ENCODE measurements at places on chromosomes 16 and 17.

DNA sequence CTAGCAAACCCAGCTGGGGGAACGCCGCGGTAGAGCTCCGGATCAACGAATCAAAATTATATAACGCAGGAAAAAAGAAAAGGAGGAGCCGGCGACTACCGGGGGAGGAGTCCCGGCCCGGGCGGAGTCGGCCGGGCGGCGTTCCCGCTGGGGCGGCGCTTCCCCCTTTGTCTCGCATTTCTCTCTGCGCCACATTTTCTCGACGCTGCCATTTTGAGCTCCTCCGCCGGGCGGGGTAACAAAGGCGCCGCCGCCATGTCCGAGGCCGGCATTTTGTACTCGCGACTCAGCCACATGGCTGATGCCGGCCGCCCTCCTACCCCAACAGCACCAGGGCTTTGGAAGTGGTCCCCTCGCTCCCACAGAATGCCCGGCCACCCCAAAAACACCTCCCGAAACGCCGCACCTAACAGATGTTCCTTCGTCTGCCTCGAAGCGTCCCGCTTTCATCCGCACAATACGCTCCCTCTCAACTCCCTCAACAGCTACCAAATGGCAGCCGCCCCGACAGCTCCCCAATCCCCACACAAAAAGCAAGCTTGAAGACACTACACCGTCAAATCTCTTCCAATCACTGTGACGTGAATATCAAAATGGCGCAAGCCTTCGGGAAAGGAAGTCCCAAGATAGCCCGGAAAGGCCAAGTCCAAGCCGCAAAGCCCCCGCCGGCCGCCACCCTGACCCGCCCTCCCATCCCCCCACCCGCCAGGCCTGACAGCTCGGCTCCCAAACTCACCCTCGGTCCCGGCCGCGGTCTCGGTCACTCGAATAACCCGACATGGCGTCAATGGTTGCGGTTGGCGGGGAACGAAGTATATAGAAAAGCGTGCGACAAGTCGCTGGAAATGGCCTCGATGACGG is 519 bp downstream of the DDX5 start:
- peak; percentile 96 for DNase-seq
- peak overlapping the region; percentile 95 for H3K4me3 ChIP-seq
- peak overlapping the region; percentile 99 for H3K27ac ChIP-seq

GRCh38 chr17:79752175-79752574 is 21.4 kb downstream of the ENPP7 start:
- peaks cover 34% of the 10 kb centered on the region for H3K27me3 ChIP-seq
- no peaks in the 10 kb centered on the region for H3K36me3 ChIP-seq
- H3K4me1 ChIP-seq: no peaks in the 10 kb centered on the region

DNA sequence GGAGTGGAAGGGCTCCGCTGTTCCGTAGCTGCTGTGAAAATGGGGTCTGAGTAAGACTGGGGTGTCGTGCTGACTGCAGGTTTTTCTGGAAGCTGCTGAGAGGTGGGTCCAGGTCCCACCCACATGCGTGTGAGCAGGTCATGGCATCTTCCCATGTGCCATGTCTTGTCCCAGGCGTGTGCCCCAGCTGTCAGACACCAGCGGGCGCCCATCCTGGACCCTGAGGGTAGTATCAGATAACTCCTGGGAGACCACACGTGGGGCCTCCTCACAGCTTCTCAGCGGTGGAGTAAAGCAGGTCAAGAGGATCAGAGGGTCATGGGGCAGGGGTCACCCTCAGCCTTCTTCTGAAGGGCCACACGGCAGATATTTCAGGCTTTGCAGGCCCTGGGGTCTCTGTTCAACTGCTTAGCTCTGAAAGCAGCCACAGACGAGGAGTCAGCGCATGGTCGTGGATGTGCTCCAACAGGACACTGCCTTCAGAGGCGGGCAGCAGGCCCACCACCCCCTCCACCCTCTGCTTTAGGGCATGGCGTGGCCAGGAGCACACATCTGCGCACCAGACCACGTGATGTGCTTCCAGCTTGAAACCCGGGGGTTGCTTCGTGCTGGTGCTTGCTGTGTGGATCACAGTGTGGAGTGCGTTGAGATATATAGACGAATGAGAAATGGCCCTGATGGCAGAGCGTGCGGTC is 68.7 kb downstream of the BANP start:
- no peaks in the 10 kb centered on the region for H3K27me3 ChIP-seq
- peaks cover 8% of the 10 kb centered on the region for H3K4me1 ChIP-seq
- H3K36me3 ChIP-seq: peaks cover 60% of the 10 kb centered on the region
- no peak overlapping the region for H3K4me3 ChIP-seq
- H3K27ac ChIP-seq: no peak overlapping the region

- no peak for DNase-seq
- no peak overlapping the region for H3K27ac ChIP-seq
- no peaks in the 10 kb centered on the region for H3K27me3 ChIP-seq
- no peaks in the 10 kb centered on the region for H3K36me3 ChIP-seq
- H3K4me3 ChIP-seq: no peak overlapping the region
Measured at GRCh38 chr16:67407788-67408452, 8.4 kb downstream of the ZDHHC1 start.

- DNase-seq: no peak
- H3K4me1 ChIP-seq: peaks cover 3% of the 10 kb centered on the region
- no peak overlapping the region for H3K4me3 ChIP-seq
- H3K27ac ChIP-seq: no peak overlapping the region
Measured at GRCh38 chr16:10896723-10897122, 19.7 kb downstream of the CIITA start.

GRCh38 chr16:6993544-6993943 is 339.1 kb upstream of the RBFOX1 start:
- no peak for DNase-seq
- H3K27me3 ChIP-seq: no peaks in the 10 kb centered on the region
- no peaks in the 10 kb centered on the region for H3K4me1 ChIP-seq
- H3K4me3 ChIP-seq: no peak overlapping the region
- H3K36me3 ChIP-seq: no peaks in the 10 kb centered on the region

GRCh38 chr17:77071925-77072490 is 68.8 kb upstream of the SEC14L1 start:
- DNase-seq: no peak
- no peaks in the 10 kb centered on the region for H3K36me3 ChIP-seq
- no peaks in the 10 kb centered on the region for H3K4me1 ChIP-seq
- H3K27me3 ChIP-seq: peaks cover 67% of the 10 kb centered on the region
- H3K4me3 ChIP-seq: no peak overlapping the region
- no peak overlapping the region for H3K27ac ChIP-seq

GRCh38 chr17:63641692-63642448 is 19.7 kb downstream of the MAP3K3 start:
- H3K27me3 ChIP-seq: no peaks in the 10 kb centered on the region
- H3K27ac ChIP-seq: no peak overlapping the region
- no peaks in the 10 kb centered on the region for H3K36me3 ChIP-seq
- H3K4me1 ChIP-seq: peaks cover 3% of the 10 kb centered on the region
- DNase-seq: peak; percentile 13

- no peaks in the 10 kb centered on the region for H3K4me1 ChIP-seq
- no peak overlapping the region for H3K4me3 ChIP-seq
- no peak for DNase-seq
- H3K27me3 ChIP-seq: no peaks in the 10 kb centered on the region
- no peaks in the 10 kb centered on the region for H3K36me3 ChIP-seq
Measured at GRCh38 chr16:19505600-19506303, 16.1 kb downstream of the GDE1 start.

GRCh38 chr17:38741921-38742410 is 6.2 kb downstream of the PCGF2 start:
- H3K4me1 ChIP-seq: peaks cover 54% of the 10 kb centered on the region
- no peaks in the 10 kb centered on the region for H3K27me3 ChIP-seq

GRCh38 chr16:68385371-68385770 is 62.9 kb downstream of the SMPD3 start:
- no peaks in the 10 kb centered on the region for H3K36me3 ChIP-seq
- no peaks in the 10 kb centered on the region for H3K27me3 ChIP-seq
- H3K27ac ChIP-seq: no peak overlapping the region
- DNase-seq: no peak
- H3K4me3 ChIP-seq: no peak overlapping the region

DNA sequence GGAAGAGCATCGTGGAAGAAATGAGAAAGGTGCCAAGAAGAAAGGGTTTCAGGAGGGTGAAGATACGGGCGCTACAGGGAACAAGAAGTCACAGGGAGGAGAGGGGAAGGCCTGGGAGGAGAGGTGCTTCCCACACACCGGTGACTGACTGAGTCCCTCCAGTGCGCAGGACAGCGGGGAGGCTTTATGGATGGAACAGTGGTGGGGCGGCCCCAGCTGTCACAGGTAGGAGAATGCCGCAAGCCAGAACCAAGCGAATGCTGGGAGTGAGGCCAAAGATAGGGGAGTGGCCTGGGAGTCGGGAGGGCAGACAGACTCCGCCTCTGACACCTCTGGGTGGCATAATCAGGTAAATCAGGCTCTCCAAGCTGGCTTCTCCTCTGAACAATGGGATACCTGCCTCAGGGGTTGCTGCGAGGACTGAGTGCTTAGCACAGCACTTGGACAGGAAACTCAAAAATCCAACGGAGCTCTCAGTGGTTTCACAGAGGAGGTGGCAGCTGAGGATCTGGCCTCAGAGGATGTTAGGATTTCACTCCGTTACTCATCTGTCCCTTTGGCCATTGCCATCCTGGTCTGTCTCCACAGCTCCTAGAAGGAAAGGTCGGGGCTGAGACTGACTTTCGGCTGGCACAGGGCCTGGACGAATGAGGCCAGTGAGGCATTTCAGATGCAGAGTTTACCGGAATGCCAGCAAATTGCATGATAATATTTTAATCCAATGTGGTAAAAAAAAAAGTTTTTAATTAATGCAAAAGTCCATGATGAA is 717 bp upstream of the CNP start:
- H3K27me3 ChIP-seq: no peaks in the 10 kb centered on the region
- H3K4me1 ChIP-seq: peaks cover 48% of the 10 kb centered on the region
- peak overlapping the region; percentile 63 for H3K4me3 ChIP-seq

DNA sequence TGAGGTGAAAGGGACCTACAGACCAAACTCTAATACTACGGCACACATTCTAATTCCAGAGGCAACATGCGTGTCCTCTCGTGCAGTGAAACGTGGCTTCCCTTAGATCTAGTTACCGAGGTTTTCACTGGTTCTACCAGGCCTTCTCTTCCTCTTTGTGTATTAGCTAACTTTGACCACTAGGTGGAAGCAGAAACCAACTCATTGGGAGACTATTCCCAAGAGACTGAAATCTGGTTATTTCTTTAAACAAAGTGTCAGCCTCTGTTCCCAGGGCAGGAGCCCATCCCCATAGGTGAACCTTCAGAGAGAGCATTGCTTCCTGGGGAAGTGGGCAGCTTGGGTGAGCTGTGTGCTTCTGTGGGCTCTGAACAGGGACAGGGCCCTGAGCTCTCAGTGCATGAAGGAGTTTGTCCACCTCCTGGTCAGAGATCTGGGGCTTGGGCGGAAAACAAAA is 19.7 kb upstream of the RCVRN start:
- peak; percentile 65 for DNase-seq
- H3K27ac ChIP-seq: no peak overlapping the region
- no peak overlapping the region for H3K4me3 ChIP-seq

DNA sequence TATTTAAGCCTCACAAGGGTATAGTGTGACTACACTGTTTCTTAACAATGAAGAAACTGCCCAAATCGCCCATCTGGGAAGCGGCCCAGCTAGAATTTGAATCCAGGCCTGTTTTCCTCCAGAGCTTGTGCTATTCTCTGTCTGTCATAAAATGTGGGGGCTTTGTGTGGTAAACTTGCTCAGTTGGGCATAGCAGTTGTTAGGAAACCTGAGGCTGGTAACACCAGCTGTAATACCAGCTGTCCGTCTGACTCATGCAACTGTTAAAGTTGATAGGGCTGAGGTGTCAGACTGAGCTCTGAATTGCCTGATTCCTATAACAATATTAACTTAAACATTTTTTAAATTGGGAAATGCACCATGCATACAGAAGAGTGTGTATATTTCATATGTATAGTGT is 9.3 kb downstream of the NOD2 start:
- peaks cover 45% of the 10 kb centered on the region for H3K4me1 ChIP-seq
- H3K27ac ChIP-seq: no peak overlapping the region
- no peak for DNase-seq
- no peak overlapping the region for H3K4me3 ChIP-seq
- no peaks in the 10 kb centered on the region for H3K36me3 ChIP-seq

- H3K4me3 ChIP-seq: peak overlapping the region; percentile 95
- no peaks in the 10 kb centered on the region for H3K27me3 ChIP-seq
- no peak for DNase-seq
- H3K27ac ChIP-seq: peak overlapping the region; percentile 97
- no peaks in the 10 kb centered on the region for H3K36me3 ChIP-seq
- H3K4me1 ChIP-seq: peaks cover 45% of the 10 kb centered on the region
Measured at GRCh38 chr16:68083861-68084503, 1.2 kb upstream of the NFATC3 start.

DNA sequence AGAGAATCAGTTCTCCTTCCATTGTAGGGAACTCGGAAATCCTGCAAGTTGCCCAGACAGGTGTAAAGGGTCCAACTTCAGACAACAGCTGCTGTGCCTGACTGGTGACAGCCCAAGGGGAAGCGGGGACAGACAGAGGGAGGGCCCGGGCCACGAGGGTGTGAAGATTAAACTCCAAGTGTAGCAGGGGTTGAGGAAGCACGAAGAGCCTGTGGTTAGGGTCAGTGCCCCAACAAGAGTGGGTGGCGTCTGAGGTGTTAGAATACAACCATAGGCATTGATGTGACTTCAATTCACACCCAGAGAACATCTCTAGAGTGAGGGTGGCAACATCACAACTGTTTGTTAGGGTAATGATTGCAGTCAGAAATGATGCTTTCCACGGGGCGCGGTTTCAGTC is 39.1 kb downstream of the ASPA start:
- H3K4me3 ChIP-seq: no peak overlapping the region
- no peak overlapping the region for H3K27ac ChIP-seq

GRCh38 chr16:12252616-12253015 is 276.1 kb downstream of the SNX29 start:
- no peak for DNase-seq
- H3K4me3 ChIP-seq: no peak overlapping the region
- no peaks in the 10 kb centered on the region for H3K36me3 ChIP-seq
- H3K27ac ChIP-seq: no peak overlapping the region
- H3K4me1 ChIP-seq: no peaks in the 10 kb centered on the region

DNA sequence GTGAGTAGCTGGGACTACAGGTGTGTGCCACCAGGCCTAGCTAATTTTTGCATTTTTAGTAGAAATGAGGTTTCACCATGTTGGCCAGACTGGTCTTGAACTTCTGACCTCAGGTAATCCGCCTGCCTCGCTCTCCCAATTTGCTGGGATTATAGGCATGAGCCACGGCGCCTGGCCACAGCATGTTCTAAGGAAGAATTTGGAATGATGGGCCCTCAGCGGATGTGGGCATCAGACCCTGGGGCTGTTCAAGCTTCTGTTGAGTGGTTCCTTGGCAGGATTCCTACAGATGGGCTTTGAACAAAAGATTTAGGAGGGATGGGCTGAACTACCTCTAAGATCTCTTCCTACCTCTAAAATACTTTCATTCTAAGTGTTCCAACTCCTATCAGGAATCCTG is 4.1 kb downstream of the PRPSAP2 start:
- H3K27ac ChIP-seq: no peak overlapping the region
- no peaks in the 10 kb centered on the region for H3K36me3 ChIP-seq
- no peaks in the 10 kb centered on the region for H3K4me1 ChIP-seq
- H3K4me3 ChIP-seq: no peak overlapping the region

DNA sequence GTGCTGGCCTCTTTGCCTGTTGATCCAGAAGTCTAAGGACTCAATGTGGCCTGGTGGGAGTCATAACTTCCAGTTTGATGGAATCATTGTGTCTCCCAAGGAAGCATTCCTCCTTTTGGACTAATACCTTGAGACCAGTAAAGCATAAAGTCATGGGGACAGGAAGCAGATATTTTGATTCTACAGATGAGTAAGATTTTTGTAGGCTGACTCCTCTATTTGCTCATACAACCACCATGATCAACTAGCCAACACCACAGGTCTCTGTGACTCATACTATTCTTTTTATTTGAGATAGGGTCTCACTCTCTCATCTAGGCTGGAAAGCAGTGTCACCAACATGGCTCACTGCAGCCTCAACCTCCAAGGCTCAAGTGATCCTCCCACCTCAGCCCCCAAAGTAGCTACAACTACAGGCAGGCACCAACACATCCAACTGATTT is 6.2 kb downstream of the MT2A start:
- no peak overlapping the region for H3K27ac ChIP-seq
- H3K4me1 ChIP-seq: peaks cover 31% of the 10 kb centered on the region
- DNase-seq: no peak
- H3K27me3 ChIP-seq: peaks cover 31% of the 10 kb centered on the region

All from left lung (tissue), 14 donors.